AG08395 (cell line): ENCODE measurements at places on chromosomes 11 and 22.

DNA sequence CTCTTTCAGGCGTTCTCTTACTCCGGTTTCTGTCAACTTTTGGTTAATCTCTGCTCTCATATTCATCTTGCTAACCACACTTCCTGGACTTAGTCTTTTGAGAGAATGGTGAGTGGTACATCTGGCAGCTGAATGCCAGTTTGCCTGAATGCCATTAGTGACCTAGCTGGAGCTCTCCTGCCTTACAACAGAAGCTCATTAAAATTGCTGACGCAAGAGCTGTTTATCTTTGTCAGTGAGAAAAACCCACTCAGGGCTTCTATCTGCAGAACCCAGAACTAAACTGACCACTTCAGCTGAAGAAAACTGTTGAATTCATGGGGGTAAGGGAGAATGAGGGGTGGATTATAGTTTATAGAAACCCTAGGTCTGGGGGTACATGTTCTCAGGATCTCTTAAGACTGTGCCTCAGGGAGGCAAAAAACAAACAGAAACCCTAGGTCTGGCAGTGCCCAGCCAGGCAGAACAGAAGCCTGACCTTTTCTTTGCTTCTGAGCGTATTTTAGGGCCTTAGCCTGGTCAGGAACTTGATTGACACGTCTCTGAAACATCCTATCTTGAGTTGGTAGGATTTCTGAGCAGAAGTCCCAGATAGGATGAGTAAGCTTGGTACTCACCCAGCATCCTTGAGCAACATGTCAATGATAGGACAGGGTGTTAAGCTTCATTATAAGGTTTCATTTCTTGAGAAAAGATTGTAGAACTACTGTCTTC is 52.8 kb upstream of the YWHAH start:
- DNase-seq: no peak

- DNase-seq: peak; percentile 95
These were observed 52.9 kb upstream of the RTL6 start for GRCh38 chr22:44550711-44551491.

DNA sequence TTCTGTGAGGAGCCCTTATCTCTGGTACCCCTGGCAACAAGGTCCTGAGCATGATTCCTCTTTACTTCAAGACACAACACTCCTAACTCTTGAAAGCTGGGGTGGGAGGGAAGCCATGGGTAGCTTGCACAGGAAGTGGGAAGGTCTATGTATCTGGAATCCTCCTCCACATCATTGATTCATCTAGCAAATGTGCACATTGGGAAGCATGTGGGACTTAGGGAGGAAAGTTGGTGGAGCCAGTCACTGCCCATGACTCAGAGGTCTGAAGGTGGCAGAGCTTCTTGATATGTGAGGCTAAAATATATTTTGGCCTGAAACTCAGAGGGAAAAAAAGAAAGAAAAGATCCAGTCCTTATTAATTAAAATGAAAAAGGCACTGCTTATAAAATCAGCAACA is 1000.9 kb downstream of the DLG2 start:
- no peak for DNase-seq

DNA sequence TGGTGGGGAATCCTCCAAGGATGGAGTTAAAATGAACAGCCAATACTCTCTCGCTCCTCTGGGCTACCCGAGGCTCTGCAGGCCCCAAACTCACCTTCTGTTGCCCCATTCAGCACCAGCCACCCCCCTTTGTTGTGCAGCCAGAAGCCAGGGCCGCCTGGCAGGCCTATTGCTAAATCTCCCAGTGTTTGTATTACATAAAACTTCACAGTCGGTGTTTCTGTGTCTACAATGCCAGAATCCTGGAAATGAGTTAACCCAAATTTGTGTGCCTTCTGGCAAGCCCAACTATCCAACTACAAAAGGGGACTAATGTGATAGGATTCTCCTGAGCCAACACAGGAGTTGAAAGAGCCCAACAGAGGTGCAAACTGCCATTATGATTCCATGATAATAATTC is 9.3 kb downstream of the KCNJ5 start:
- DNase-seq: no peak

DNA sequence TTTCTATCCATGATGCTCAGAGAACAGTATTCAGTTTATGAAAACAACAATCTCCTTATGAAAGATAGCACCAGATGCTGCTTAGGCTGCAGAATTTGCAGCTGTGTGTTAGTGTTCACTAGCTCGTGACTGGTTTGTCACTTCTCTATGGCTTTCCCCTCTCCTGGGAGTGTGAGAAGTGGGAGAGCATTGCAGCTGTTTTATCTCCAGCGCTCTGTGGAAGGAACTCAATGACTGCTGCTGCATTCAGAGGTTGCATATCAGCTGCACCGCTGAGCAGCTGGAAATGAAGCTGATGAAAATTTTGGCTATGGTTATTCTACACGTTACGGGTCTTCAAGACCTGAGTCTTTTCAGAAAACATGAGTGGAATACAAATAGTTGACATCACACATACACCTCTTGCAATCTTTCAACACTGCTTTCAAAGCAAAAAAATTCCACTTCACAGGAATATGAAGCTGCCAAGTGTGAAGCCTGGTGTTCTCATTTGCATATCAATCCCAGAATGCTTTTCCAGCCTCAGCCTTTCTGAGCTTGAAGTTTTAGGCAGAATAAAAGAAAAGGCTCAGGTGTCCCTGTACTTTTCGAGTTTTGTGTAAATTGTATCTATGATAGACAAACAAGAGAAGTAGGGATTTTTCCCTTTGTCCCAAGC is 149.3 kb upstream of the DDI1 start:
- no peak for DNase-seq

DNA sequence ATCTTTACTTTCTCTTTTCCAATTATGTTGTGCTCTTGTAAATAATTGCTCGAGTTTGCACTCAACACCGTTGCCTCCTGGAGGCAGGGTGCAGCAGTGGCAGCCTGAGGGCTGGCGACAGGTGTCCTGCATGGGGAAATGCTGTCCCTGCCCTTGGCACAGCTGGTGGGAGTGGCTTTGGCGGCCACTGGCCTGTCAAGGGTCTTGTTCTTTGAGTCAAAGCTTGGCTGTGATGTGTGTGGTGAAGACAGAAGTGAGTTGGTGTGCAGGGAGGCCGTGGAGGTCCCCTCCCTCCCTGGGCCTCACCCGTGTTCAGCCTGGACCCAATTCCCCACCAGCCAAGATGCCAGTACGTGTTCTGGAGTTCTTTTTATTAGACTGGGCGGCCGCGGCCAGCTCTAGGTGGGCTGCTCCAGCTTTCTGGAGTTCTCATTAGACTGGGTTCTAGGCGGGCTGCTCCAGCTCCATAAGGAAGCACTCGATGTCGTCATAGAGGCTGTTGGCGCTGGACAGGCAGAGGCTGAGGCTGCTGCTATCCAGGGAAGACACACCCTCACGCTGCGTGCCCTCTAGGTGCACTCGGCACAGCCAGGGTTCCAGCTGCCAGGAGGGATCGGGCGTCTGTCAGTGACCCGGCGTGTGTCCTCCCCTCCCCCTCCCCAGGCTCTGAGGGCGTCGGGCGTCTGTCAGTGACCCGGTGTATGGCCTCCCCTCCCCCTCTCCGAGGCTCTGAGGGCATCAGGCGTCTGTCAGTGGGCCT is 3.4 kb downstream of the IRF7 start:
- DNase-seq: no peak

DNA sequence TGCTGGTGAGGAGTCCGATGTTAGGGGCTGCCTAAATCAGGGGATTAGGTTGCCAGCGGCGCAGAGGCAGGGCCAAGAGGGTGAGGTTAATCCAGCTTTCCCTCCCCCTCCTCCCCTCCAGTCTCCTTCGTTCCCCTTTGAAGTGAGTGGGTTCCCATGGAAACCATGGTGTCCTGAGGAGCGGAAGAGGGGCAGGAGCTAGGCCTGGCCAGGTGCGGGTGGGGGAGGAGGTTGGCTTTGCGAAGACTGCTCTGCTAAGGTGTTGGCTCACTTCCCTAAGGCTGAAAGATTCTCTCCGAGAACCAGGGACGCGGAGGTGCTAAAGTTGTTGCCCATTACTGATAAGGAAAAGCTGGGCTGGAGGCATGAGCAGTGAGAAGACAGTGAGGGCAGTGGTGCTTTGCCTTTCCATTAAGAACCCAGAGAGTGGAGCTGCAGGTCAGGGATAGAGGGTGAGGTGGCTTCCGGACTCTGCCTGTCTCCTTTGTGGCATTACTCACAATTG is 124.6 kb downstream of the FEZ1 start:
- DNase-seq: no peak

GRCh38 chr11:44351898-44352498 is 42.1 kb upstream of the ALX4 start:
- DNase-seq: no peak

DNA sequence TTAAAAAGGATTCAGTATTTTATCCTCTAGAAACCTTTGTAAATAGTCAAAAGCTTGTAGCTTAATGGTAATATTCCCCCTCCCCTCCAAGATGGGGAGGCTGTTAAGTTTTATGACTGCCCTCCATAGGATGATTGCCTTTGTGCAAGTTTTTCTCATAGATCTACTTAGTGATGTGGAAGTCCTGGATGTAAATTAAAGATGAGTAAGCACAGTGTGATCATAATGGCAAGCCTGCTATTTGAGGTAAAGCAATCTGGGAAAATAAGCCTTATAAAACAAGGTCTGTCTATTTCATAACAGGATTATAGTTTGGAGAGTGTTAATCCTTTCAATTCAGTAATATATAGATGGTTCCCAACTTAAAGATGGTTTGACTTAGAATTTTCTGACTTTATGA is 216.3 kb downstream of the DDX10 start:
- DNase-seq: no peak
